Endothelial cell (in vitro differentiated cells): ENCODE measurements at places on chromosomes 5 and 9. TPM values are rescaled to one million over a fixed set of nuclear protein-coding genes. Genes with fewer than 3 reads are reported as not detected.

- DNase-seq, result no peak
Observed at GRCh38 chr9:133584559-133585476, 24.4 kb downstream of the FAM163B start.

MAMDC4 gene
- 10.0 TPM for total RNA-seq

GRCh38 chr5:139052975-139053374, 145.2 kb downstream of the SIL1 start:
- no peak for DNase-seq

FBP2 gene
- 0.28 TPM for total RNA-seq

GRCh38 chr9:128001779-128002298, 21.1 kb upstream of the EEIG1 start:
- no peak for DNase-seq

NEUROG1 gene
- total RNA-seq, result not detected

- no peak for DNase-seq
Observed at GRCh38 chr9:29060041-29060440, 1486.8 kb upstream of the C9orf72 start.

DNA sequence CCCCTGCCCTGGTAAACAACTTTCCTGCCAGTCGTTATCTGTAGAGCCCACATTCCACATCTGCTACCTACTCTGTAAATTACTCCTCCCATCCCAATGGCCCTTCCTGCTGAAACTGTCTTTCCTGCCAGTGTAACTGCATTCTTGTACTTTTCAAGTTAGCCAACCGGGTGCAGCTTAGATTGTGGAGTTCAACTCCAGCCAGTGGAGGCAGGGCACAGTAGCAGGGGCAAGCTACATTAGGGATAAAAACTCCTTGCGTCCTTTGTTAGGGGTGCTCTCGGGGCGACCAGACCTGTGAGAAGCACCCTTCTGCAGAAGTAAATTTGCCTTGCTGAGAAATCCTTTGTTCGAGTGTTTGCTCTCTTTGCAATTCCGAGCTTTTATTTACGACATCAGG, 639.0 kb upstream of the TYRP1 start:
- DNase-seq, result no peak

TOMM5 gene
- total RNA-seq, result 52.5 TPM

GRCh38 chr5:171680485-171680884, 105.1 kb upstream of the SMIM23 start:
- DNase-seq, result no peak

SLC45A2 gene
- 0.15 TPM for total RNA-seq

FUT7 gene
- total RNA-seq, result not detected

DNA sequence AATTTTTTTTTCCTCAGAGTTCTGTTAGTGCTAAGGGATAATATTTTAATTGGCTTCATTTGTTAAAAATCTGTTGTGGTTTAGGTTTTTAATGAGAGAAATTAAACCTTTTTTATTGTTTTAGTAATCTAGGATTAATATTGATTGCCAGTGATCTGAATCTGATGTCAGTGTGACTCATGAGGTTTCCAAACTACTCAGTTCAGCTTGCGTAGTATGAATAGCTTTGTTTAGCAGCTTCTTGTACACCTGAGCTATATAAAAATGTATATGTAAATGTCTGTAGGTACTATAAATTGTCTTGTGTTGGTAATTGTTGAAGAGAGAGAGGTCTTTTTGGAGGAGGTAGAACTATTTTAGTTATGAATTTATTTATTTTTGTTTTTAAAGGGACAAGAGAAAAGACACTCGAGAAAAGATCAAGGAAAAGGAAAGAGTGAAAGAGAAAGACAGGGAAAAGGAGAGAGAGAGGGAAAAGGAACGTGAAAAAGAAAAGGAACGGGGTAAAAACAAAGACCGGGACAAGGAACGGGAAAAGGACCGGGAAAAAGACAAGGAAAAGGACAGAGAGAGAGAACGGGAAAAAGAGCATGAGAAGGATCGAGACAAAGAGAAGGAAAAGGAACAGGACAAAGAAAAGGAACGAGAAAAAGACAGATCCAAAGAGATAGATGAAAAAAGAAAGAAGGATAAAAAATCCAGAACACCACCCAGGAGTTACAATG, 26.3 kb downstream of the SREK1 start:
- DNase-seq, result no peak

- no peak for DNase-seq
Observed at GRCh38 chr5:108696951-108697715, 50.6 kb upstream of the FER start.

DNA sequence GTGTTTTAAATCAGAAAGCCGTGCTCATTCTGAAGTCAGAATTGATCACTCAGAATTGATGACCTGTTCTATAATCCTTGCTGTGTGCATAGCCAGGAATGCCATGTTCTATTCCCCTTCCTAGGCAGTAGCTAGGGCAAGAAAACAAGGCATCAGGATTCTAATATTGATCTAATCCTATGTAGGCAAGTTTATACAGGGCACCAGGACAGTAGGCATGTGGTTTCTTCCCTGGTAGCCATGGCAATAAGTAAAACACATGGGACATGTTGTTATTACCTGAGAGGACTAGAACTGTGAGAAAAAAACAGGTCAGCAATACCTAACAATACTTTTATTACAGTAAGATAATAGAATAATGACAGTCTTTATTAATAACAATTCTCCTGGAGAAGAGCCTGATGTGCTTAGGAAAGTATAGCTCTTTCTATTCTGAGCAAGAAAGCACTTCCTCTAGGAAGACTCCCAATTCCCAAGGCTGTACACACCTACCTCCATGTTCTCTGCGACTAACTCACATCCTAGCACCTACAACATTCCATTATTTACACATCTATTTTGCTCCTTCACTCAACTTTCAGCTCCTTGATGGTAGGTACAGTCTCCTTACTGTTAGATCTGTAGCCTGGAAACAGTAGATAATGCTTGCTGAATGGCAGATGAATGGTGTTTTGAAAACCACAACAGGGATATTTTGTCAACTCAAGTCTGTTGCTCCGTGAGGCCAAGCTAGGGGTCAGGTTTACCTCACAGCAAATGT, 70.8 kb downstream of the STX17 start:
- DNase-seq, result no peak

DNA sequence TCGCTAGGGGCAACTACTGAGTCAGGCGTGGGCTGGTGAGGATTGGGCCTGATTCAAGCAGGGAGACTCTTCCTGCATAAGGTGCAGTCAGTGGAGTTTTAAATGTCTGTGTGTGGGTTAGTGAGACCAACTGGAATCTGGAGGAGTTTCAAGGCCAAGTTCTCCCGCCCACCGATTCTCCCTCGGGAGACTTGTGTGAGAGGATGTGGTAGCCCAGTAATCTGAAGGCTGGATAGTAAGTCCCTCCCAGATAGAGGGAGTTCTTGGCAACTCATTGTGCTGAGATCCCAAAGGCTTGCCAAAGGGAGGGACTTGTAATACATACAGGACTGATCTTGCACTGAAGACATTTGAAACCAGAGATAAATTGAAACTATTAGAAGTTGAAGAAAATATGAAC, 51.8 kb downstream of the WDR36 start:
- DNase-seq, result no peak

- DNase-seq, result no peak
Observed at GRCh38 chr5:56307714-56308333, 74.7 kb upstream of the ANKRD55 start.

ZNG1F gene
- total RNA-seq, result 8.2 TPM

GRCh38 chr9:137299938-137300337, 2.1 kb downstream of the NRARP start:
- DNase-seq, result no peak

DNA sequence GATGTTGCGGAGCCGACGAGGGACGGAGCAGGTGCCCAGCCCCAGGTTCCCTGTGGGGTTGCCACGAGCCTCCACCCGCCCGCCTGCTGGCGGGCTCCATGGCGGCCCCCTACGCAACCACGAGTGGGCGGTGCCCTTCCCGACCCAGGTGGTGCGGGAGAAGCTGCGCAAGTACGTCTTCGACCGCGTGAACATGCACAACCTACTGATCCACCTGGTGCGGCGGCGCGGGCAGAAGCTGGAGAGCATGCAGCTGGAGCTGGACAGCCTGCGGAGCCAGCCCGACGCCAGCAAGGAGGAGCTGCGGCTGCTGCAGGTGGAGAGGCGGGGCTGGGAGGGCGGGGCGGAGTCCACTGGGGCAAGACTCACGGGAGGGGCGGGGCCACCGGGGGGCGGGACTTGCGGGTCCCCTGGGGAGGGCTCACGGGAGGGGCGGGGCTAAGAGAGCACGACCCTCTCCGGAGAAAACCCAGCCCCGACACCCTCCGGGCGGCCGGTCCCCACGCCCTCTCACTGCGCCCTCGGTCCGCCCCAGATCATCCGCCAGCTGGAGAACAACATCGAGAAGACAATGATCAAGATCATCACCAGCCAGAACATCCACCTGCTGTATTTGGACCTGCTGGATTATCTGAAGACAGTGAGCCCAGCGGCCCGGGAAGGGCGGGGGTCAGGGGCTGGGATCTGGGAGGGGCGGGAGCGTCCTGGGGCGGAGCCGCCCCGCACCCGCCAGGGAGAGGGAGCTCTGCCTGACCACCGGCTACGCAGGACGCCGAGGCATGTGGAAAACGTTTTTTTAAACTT, 3.9 kb downstream of the CCDC183 start:
- DNase-seq, result peak; percentile 89

- DNase-seq, result no peak
Observed at GRCh38 chr5:125179612-125180011, 433.2 kb upstream of the ZNF608 start.

GRCh38 chr5:116479776-116480675, 94.6 kb downstream of the SEMA6A start:
- no peak for DNase-seq

GRCh38 chr9:99465231-99465907, 243.3 kb downstream of the SEC61B start:
- no peak for DNase-seq

GRCh38 chr5:167710444-167711073, 580.9 kb upstream of the WWC1 start:
- DNase-seq, result no peak

CDHR2 gene
- total RNA-seq, result 0.85 TPM

DNA sequence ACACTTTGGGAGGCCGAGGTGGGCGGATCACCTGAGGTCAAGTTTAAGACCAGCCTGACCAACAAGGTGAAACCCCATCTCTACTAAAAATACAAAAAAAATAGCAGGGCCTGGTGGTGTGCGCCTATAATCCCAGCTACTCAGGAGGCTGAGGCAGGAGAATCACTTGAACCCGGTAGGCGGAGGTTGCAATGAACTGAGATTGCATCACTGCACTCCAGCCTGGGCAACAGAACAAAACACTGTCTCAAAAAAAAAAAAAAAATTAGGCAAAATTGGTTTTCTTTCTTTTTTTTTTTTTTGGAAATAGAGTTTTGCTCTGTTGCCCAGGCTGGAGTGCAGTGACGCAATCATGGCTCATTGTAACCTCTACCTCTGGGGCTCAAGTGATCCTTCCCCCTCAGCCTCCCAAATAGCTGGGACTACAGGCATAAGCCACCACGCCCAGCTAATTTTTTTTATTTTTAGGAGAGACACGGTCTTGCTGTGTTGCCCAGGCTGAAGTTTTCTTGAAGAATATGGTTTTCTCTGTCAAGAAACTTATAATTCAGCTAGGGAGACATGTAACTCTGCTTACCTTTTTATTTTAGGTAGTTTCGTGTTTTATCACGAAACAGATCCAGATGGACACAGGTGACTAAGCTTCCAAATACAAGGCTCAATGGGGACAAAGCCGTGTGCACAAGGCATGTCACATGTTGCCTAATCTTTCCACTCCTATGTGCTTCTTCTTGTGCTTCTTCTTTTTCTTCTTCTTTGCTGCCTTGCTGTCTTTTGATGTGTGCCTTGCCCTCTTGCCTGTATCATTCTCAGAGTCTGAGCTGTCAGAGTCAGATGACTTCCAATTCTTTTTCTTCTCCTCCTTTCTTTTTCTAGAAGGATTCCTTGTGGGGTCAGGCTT, 14.3 kb downstream of the TTC1 start:
- DNase-seq, result no peak

CSF1R gene
- total RNA-seq, result 2.7 TPM

DNA sequence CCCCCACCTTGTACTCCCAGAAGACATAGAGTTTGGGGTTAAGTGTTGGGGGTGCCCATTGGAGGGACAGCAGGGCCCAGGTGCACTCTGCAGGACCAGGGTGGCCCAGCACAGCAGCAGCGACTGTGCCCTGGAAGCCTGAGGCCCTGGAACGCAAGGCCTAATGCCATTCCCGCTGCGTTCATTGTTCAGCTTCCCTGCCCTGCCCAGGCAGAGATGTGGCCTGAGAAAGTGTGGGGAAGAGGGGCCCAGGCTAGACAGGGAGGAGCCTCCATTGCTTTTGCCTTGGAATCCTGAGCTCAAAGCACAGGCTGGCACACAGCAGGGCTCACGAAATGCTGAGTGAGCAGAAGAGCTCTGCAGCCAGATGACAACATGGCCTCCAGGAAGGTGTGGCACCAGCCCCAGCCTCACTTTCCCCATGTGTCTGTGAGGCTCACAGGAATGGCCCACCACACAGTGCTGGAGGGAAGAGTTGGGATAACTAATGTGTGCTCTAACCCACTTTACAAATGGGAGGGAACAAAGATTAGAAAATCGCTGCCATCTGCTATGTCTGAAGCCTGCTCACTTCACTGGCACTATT, 19.4 kb downstream of the S1PR3 start:
- DNase-seq, result no peak
